Thyroid gland (tissue), 4 donors: ENCODE measurements at places on chromosomes 5 and 9. TPM values are rescaled to one million over a fixed set of nuclear protein-coding genes. Genes with fewer than 3 reads are reported as not detected.

SLCO6A1 gene
- not detected for total RNA-seq

LHX6 gene
- 1.6 TPM for total RNA-seq

DNA sequence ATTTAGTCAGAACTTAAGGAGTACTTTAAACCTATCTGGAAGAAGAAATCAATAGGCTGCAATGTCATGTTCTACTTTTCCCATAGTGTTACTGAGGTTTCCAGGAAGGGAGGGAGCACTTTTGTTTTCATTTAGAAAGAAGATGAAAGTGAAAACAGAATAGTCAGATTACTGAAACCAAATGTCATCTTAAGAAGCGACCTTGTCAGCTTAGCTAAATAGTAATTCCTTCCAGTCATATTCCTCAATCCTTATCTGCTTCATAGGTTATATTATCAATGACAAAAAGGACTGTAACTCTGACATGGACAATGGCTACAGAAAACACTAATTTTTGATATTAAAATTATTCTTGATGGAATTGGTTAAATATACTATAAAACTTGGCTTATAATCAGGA, 27.7 kb downstream of the SAR1B start:
- no peak for DNase-seq

DNA sequence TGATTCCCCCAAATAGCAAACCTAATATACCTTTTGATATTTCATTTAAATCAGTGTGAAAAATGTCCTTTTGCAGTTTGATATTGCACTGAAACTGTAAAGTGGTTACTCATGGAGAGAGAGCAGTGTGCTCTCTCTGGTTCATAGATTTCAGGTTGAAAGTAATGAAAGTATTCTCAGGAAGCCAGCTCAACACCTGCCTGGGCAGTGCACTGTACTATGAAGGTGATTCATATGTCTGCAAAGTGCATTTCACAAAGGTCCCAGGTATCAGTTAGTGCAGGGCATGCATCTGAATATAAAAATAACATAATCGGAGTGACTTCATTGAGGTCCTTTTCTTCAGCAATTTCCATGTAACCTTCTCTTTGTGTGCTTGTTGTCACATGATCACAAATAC, 274.3 kb downstream of the CDH18 start:
- no peak for DNase-seq

- DNase-seq, result no peak
Observed at GRCh38 chr9:85142968-85143367, 473.4 kb downstream of the NTRK2 start.
